SK-MEL-5 (cell line): ENCODE measurements at places on chromosomes 7 and 10. TPM values are rescaled to one million over a fixed set of nuclear protein-coding genes. Genes with fewer than 3 reads are reported as not detected.

DNA sequence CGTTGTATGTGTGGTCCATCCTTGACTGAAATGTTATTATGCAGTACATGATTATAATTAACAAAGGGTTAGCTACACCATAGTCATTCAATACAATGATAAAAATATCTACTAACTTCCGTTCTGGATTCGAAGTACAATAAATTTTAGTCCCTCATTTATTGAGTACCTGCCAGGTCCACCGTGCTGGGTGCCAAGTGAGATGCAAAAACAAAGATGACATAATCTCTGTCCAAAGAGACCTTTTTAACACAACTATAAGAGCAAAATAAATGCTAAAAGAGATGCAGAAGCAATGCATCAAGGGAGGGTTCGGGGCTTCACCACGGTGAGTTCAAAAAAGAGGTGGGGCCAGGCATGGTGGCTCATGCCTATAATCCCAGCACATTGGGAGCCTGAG is 33.1 kb downstream of the LAMB1 start:
- DNase-seq, result no peak

- DNase-seq, result no peak
Measured at GRCh38 chr10:102335184-102335583, 60.3 kb upstream of the NFKB2 start.

Gene GIMAP1
- not detected in 2 replicates for total RNA-seq

Gene LRRD1
- total RNA-seq, result not detected in 2 replicates
